Pericardium fibroblast (primary cell): ENCODE measurements at places on chromosomes 3 and 15. TPM values are rescaled to one million over a fixed set of nuclear protein-coding genes. Genes with fewer than 3 reads are reported as not detected.

Gene ISG20
- 2.0 and 3.3 TPM in 2 replicates for total RNA-seq

Gene SCN5A
- total RNA-seq, result 0.35 and 0.51 TPM in 2 replicates

Gene DISP2
- total RNA-seq, result 0.09 and 0.23 TPM in 2 replicates

Gene ILDR1
- total RNA-seq, result not detected in 2 replicates

Gene OXTR
- total RNA-seq, result 0.34 and 4.2 TPM in 2 replicates

Gene AHSG
- total RNA-seq, result not detected in 2 replicates

Gene CFAP91
- total RNA-seq, result 0.34 TPM in 1 of 2 replicates, not detected in the other

Gene CLSTN2
- total RNA-seq, result 0.58 and 2.8 TPM in 2 replicates

Gene COL6A6
- 0.26 and 5.0 TPM in 2 replicates for total RNA-seq

Gene FSIP1
- total RNA-seq, result 1.7 TPM in 1 of 2 replicates, not detected in the other

Gene CCR1
- total RNA-seq, result not detected in 2 replicates

Gene IQCH
- total RNA-seq, result 0.60 and 1.9 TPM in 2 replicates

Gene PLA1A
- not detected in 2 replicates for total RNA-seq
